BJ (cell line): ENCODE measurements at places on chromosomes 1 and 21.

GRCh38 chr1:108200687-108201051, 526 bp upstream of the SLC25A24 start:
- DNase-seq = no peak

GRCh38 chr1:184061396-184062003, 10.0 kb downstream of the TSEN15 start:
- no peak for DNase-seq

GRCh38 chr1:168110896-168111545, 25.7 kb downstream of the GPR161 start:
- no peak for DNase-seq

DNA sequence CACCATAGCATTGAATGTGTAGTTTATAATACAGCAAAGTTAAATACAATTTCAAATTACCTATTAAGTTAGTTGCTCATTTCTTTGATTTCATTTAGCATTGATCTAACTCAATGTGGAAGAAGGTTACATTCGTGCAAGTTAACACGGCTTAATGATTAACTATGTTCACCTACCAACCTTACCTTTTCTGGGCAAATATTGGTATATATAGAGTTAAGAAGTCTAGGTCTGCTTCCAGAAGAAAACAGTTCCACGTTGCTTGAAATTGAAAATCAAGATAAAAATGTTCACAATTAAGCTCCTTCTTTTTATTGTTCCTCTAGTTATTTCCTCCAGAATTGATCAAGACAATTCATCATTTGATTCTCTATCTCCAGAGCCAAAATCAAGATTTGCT, at the start of gene ANGPTL3:
Gene ANGPTL3, plus strand, starts transcription at position 240 of the 400 bp plus-strand sequence. Its CDS starts 47 bp downstream, at position 287.
- DNase-seq = no peak

DNA sequence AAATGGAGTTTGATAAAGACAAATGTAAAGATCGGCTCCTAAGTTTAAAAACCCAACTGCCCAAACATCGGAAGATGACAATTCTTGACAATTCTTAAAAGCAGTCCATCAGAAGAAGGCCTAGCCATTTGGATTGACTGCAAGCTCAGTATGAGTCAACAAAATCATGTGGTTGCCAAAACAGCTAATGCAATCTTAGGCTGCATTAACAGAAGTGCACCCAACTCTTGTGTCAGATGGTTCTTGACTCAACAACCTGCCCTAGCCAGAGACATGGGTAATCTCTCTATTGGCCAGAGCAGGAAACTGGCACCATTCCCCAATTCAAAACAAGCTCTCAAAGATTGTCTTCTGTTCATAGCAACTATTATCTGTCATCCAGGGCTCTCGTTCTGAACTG, 9.9 kb upstream of the NCF2 start:
- no peak for DNase-seq

GRCh38 chr1:84339503-84339902, 38.0 kb downstream of the SAMD13 start:
- no peak for DNase-seq

DNA sequence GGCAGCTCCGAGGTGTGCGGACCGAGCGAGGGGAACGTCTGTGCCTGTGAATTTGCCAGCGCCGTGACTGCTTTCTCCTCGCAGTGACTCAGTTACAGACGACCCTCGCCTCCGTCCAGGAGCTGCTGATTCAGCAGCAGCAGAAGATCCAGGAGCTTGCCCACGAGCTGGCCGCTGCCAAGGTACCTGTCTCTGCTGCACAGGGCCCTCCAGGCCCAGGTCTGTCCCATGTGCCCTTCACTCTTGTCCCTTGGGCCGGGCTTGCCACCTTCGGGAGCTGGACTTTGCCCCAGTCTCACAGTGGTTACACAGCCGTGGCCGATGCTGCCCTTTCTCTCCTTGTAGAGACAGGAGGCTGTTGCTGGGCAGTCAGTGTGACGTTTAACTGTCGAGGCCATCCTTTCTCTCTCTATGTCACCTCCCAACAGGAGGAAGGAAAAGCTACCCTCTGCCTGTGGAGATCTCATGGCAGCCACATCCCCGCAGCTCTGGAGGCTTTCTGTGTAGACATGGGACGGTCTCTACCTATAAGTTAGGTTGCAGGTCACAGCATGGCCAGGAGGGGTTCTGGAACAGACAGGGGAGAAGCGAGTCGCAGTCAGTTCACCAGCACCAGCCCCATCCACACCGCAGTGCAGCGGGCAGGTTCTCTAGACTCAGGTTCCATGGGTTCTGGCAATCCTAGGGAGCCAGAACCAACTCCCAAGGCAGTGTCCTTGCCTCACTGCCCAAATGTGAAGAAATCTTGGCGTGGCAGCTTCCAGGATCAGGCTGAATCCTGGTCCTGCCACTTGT, 149.7 kb downstream of the PEX14 start:
- DNase-seq = no peak

DNA sequence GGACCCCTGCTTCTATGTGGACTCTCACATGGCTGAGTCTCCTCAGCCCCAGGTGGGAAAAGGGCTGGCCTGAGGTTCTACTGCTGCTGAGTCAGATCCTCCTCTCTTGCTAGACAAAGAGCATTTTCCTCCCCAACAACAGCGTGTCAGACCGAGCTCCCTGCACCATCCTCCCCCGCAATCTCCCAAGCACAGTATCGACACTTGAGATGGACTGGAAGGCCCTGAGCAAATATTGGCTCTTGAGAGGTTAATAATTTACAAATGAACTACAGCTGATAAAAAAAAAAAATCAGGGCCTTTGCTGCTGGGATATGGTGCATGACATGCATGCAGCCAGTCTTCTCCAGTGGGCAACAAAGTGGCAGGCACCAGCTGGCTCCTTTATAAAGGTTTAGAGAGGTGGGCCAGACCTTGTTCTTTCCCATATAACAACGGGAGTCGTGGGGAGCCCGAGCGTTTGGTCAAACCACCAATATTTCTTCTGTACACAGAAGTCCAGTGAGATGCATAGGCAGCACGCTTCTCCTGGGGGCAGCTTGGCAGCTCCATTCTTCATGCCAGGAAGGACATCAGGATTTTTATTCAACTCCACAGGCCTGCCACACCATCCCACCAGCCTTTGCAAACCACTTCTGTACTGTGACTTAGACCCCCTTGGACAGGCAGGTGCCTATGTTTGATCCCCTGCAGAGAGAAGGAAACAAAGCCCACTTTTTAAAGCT, 55.4 kb upstream of the CAMK1G start:
- no peak for DNase-seq

DNA sequence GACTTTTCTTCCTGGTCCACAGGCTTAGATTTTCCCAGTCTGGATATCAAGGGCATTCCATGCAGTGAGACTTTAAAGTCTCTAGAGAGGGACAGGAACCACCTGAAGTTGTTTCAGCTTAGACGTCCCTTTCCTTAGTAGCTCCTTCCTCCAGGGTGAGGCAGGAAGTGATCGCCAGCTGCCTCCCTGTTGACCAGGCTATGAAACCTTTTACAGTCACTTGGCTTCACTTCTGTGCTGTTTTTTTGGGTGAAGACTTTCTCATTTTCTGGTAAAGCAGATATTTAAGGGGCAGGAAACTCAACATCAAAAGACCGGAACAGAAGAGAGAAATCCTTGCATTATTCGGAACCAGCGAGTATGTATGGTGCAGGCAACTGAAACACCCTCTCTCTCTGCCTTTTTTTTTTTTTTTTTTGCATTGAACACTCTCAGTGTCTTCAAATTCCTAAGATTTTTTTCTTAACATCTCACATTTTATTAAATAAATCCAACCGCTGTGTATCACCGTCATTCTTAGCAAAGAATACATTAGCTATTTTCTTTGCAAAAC, 234.6 kb upstream of the IRF2BP2 start:
- no peak for DNase-seq

DNA sequence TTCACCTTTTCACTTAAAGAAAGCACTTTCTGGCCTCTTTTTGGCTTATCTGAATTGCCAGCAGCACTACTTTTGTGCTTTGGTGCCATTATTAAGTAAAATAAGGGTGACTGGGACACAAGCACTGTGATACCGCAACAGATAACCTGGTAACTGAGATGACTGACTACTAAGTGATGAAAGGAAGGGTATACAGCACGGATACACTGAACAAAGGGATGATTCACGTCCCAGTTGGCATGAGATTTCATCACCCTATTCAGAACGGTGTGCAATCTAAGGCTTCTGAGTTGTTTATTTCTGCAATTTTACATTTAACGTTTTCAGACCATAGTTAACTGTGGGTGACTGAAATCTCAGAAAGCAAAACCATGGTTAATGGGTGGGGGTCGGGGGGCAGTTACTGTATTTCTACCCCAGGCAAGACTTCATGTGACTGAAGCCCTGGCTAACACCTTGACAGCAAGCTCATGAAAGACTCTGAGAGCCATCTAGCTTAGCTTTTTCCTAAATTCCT, 102.8 kb downstream of the CLIC6 start:
- no peak for DNase-seq

DNA sequence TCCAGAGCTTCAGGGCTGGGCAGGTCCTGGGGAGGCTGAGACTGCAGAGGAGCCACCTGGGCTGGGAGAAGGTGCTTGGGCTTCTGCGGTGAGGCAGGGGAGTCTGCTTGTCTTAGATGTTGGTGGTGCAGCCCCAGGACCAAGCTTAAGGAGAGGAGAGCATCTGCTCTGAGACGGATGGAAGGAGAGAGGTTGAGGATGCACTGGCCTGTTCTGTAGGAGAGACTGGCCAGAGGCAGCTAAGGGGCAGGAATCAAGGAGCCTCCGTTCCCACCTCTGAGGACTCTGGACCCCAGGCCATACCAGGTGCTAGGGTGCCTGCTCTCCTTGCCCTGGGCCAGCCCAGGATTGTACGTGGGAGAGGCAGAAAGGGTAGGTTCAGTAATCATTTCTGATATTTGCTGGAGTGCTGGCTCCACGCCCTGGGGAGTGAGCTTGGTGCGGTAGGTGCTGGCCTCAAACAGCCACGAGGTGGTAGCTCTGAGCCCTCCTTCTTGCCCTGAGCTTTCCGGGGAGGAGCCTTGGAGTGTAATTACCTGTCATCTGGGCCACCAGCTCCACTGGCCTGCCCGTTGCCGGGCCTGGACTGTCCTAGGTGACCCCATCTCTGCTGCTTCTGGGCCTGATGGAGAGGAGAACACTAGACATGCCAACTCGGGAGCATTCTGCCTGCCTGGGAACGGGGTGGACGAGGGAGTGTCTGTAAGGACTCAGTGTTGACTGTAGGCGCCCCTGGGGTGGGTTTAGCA, 9.3 kb downstream of the MYBPH start:
- no peak for DNase-seq

DNA sequence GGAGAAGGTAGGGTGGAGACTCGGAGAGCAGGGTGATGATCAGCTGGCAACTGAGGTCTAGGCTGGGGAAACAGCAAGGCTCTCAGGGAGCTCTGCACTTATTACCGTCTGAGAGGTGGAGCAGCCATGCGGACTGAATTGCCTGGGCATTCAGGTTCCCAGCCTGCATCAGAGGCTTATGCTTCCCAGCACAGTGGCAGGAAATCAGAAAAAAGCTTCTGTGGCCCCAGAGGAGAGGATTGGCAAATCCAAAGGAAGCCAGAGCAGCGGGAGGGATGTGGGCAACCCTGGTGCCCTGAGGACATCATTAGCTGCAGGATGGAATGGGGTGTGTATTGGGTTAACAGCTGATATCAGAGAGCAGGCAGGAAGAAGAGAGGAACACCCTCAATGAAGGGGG, 374.1 kb upstream of the POU3F1 start:
- no peak for DNase-seq

DNA sequence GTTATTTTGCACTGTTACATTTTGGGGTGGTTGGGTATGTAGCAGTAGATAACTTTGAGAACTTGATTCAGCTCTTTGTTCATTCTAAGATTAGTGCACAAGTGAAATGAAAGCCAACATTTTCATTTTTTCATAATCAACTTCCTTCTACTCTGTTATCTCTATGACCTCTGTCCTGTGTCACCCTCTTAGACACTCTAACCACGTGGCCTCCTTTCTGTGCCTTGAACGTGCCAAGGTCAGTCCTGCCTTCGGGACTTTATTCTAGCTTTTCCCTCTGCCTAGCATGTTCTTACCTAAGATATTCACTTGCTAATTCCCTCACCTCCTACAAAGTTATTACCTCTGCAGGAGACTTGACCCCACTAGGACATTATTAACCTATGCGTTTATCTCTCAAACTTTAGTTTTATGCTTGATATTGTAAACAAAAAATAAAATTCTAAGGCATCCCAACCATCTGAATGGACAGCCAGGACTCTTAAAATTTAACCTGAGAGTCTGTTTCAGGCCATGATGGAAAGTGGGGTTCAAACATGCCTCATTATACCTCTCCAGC, 19.2 kb upstream of the EDEM3 start:
- DNase-seq = no peak

- DNase-seq = no peak
Measured at GRCh38 chr1:33985656-33986055, 121.8 kb downstream of the HMGB4 start.

DNA sequence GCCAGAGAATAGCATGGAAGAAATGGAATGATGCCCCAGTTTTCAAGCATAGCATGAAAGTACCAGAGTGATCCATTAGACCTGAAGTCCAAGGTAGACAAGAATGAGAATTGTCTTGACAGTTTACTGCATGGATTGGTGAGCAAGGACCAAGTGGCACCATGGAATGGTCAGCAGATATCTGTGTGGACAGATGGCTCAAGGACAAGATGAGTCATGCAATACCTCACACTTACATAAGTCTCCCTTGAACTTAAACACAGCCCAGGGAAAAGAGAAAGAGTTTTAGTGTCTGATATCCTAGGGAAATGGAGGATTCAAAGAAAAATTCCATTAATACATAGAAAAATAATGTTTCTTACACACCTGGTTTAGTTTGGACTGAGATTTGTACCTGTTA, 195.2 kb downstream of the MRPL39 start:
- no peak for DNase-seq

DNA sequence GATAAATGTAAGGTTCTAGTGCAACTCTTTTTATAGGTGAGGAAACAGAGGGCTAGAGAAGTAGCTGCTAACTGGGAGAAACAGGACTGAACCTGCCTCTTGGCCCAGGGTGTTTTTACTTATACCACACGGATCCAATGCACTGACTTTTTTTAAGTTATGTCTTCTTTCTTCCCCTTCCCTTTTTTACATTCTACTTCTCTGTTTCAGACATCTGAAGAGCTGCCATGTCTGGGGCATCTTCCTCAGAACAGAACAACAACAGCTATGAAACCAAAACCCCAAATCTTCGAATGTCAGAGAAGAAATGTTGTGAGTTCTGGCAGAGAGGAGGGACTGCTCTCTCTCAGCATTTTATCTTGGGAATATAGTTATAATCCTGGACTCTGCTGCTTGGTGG, 1.4 kb downstream of the PFKFB2 start:
- no peak for DNase-seq

DNA sequence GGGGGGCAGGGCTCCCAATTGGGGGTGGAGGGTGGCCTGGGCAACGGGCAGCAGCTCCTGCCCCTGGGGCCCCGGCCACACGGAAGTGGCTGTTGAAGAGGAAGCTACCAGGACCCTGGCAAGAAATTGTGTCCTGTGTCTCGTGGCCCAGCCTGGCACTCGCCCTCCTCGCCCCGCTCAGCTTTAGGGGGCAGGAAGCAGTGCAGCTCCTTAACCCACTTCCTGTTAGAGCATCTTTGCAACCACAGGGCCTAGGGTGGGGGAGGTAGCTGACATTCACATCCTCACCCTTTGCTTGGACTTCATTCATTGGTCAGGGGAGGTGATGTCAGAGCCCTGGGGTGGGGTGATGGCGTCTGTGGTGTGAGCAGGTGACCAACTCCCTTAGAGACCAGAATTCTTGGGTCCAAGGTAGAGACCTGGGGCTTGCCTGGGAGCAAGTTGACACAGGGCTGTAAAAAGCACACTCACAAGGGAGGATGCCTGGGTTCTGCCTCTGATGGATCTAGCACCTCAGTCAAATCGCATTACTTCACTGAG, at the start of gene ARHGAP30:
Gene ARHGAP30, minus strand, starts transcription at position 161 of the 540 bp plus-strand sequence. CDS start 267 bp downstream, outside the sequence.
- no peak for DNase-seq

GRCh38 chr1:64398936-64399335, 71.0 kb upstream of the CACHD1 start:
- no peak for DNase-seq
